ENCODE measurements at places on chromosomes 5 and 9. TPM values are rescaled to one million over a fixed set of nuclear protein-coding genes. Genes with fewer than 3 reads are reported as not detected.

Gene PTGES2
- total RNA-seq, result 66.1 TPM

Gene REEP5
- total RNA-seq, result 40.0 TPM

- DNase-seq, result no peak
Measured at GRCh38 chr9:35172878-35173277, 11.1 kb downstream of the UNC13B start.

DNA sequence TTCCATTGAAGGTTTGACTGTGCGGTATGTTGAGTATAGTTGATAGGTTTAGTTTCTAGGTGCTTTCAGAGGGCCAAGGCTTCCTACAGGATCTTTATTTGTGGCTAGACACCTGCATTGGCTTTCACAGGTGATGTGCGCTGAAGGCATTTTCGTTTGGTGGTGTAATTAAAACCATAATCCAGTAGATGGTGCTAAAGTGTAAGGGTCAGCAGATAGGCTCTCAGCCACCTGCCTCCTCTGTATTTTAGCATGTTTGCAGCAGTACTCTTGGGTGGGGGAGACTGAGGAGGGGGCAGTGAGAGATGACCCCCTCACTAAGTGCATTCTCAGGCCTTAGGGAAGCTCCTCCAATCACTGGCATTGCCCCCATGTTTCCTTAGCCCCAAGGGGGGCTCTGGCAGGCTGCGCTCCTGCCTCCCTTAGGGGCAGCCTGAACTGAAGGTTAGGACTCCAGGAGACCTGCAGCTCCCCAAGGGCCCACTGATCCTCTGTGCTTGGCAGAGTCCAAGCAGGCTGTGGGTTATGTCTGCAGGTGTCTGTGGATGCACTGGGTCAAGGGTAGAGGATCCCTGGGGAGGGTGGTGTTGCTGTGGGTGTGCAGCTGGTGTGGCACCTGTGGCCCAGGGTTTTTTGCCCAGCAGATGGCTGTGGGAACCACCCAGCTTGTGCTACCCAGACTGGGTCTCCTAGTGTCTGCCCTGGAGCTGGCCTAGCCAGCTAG is 23.4 kb downstream of the CDK20 start:
- DNase-seq, result no peak

DNA sequence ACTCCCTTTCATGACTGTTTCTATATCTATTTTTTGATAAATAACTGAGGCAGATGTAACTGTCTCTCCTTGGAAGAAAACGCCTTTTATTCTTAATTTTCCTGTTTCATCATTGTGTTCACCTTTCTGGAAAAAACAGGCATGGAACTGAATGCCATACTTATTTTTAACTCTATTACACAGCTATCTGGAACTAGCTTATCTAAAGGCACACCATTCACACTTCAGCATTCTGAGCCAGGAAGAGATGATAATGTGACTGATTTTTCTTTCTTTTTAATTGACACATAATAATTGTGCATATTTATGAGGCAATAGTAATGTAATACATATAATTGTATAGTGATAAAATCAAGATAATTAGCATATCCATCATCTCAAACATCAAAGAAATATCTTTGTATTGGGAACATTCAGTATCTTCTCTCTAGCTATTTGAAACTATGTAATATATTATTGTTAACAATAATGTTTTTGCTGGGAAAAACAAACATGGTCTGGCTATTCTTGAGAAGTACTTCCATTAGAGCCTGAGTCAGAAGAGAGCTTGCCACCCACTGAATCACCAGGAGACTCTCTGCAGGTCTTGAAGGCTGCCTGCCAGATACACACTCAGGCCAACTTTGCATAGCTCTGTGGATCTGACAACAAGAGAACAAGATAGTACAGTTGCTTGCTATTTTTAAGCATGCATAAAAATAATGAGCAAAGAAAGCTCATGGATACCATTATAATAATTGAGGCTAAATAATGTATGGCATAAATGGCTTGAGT is 501.0 kb upstream of the EDIL3 start:
- no peak for DNase-seq

DNA sequence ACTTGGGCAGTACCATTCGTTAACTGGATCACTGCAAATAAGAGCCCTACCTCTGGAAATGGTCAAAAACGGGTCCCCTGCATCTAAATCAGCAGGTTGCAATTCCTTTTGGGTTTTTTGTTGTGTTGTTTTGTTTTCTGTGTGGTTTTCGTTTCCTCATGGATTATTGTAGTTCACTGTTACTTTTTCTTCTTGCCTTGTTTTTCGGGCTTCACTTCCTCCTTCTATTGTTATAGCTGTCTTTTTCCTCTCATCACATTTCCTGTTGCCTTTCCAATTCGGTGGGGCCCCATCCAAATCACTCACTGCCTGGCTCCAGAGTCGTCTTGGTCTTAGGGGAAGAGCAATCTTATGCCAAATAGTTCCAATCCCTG is 8.7 kb upstream of the SSBP2 start:
- no peak for DNase-seq
